ENCODE measurements at places on chromosomes 5 and 9. TPM values are rescaled to one million over a fixed set of nuclear protein-coding genes. Genes with fewer than 3 reads are reported as not detected.

GRCh38 chr9:106613250-106613737, 249.7 kb upstream of the ZNF462 start:
- no peak for DNase-seq

Gene PSD2
- total RNA-seq, result not detected

GRCh38 chr5:568809-569208, 43.3 kb upstream of the CEP72 start:
- DNase-seq, result no peak

Gene SWI5
- 15.9 TPM for total RNA-seq

Gene KIF4B
- total RNA-seq, result 0.05 TPM

Gene FOXD4L3
- 0.11 TPM for total RNA-seq

- no peak for DNase-seq
These were observed 370.8 kb downstream of the TLE1 start for GRCh38 chr9:81318571-81318970.

- DNase-seq, result no peak
These were observed 28.1 kb downstream of the ARHGAP26 start for GRCh38 chr5:142798099-142798770.

Data from GM12878 (cell line).